ENCODE measurements at places on chromosomes 4 and X.

DNA sequence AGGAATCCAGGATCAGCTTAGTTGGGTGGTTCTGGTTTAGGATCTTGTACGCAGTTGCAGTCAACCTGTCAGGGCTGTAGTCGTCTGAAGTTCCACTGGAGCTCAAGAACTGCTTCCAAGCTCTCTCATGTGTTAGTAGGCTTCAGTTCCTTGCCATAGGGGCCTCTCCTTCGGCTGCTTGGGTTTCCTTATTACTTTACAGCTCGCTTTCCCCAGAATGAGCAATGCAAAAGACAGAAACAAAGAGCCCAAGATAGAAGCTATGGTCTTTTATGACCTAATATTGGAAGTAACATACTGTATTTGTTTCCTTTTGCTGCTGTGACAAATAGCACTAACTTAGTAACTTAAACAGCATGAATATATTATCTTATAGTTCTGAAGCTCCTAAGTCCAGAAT lies 51.7 kb downstream of the TIGD2 start:
- DNase-seq, result no peak

GRCh38 chrX:134542485-134542884 lies 82.5 kb downstream of the HPRT1 start:
- no peak for DNase-seq

GRCh38 chr4:173405840-173406606 lies 7.1 kb upstream of the SCRG1 start:
- DNase-seq, result no peak

DNA sequence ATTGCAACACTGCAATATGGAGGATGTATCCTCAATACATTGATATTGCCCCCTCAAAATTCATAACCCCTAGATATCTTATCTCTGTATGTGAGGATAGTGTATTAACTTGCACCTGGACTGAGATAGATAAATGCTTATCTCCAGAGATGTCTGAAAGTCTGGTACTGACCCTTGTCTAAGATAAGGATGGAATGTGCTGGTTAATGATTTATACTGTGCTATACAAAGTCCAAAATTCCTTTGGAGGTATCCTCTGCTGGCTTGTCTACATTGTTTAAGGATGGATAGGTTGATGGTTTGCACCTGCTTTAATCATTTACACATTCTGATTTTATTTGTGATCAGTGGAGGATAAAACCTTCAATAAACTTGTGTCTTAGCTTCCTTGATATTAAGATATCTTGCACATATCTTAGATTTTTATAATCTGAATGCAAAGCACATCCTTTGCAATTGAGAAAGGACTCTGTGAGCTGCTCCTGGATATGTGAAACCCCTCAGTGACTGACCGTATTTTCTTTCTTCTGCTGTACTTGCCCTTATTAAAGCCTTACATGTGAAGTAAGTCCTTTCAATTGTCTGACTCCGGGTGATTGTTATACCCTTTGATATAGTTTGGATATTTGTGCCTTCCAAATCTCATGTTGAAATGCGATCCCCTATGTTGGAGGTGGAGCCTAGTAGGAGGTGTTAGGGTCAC lies 430.3 kb upstream of the MAOA start:
- no peak for DNase-seq

- DNase-seq, result no peak
Observed at GRCh38 chr4:84481860-84482245, 17.2 kb downstream of the NKX6-1 start.

DNA sequence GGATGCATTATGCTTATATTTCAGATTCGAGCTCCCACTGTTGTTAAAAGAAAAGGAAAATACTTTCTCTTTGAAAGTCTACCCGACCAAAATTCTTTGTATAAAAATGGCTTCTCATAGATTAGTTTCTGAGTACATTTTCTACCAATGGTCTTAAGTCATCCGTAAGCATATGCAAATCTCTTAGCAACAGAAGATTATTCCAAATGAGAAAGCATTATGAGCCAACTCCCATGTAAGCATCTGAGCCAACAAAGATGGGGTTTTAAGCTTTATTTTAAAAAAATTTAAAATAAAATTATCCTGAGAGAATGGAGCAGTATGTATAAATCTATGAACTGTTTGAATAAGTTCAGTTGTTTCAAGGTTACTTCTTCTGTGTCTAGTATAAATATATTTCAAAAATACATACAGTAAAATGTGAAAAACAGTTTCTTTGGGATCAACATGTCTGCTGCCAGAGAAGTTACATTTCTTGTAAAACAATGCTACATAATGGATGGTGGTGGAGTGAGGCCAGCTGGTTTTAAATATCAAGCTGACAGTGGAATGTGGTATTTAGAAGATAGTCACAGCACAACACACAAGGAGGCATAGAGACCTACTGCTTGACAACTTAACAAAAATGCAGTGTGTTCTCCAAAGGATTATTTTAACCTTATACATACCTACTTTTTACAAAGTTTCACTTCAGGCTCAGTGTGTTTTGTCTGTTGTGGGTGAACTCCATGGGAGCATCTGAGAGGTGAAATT lies 199.5 kb upstream of the DIPK2B start:
- DNase-seq, result no peak

DNA sequence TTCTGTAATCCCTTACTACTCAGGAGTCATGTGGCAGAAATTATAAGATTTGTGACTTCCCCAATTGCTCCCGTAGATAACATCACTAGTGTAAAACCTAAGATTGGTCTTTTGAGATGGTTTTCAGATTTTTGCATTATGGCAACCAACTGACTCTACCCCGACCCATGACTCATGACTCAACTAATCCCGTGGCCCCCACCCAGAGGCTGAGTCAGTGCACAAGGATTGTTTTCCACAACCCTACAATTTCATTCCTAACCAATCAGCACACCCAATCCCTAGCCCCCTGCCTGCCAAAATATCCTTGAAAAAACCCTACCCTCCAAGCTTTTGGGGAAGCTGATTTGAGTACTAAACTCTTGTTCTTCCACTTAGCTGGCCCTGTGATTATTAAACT lies 109.4 kb upstream of the FAM9C start:
- DNase-seq, result no peak

DNA sequence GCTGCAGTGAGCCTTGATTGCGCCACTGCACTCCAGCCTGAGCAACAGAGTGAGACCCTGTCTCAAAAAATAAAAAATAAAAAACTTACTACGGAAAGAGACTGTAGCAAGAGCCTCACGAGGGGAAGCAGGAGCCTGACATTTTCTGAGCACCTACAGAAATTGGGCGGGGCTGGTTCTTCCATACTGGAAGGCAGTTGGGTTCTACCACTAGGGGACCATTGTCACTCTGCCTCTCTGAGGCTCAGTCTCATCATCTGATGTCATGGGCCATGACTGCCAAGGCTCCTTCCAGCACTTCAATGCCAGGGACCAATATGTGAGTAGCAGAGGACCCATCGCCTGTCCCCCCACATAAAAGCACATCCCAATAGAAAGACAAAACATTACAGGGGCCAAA lies 8.2 kb downstream of the SH3KBP1 start:
- no peak for DNase-seq

DNA sequence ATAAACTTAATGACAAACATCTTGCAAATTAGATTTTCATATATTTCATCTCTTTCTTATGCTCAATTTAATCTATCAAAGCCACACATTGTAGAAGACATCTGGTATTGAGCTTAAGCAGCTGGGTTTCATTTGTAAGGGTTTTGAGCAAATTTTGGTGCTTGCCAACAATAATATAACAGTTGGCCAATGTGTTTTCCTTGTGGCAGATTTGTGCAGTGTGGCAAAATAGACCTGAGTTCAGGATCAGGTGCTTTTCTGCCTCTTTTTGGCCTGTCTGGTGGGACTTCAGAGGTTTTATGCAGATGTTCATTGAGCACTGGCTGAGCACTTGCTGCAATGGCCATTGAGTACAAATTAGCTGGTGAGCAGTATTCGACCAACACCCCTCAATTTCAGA lies 301.9 kb downstream of the BMPR1B start:
- DNase-seq, result no peak

GRCh38 chrX:20620306-20620705 lies 353.6 kb upstream of the RPS6KA3 start:
- no peak for DNase-seq

DNA sequence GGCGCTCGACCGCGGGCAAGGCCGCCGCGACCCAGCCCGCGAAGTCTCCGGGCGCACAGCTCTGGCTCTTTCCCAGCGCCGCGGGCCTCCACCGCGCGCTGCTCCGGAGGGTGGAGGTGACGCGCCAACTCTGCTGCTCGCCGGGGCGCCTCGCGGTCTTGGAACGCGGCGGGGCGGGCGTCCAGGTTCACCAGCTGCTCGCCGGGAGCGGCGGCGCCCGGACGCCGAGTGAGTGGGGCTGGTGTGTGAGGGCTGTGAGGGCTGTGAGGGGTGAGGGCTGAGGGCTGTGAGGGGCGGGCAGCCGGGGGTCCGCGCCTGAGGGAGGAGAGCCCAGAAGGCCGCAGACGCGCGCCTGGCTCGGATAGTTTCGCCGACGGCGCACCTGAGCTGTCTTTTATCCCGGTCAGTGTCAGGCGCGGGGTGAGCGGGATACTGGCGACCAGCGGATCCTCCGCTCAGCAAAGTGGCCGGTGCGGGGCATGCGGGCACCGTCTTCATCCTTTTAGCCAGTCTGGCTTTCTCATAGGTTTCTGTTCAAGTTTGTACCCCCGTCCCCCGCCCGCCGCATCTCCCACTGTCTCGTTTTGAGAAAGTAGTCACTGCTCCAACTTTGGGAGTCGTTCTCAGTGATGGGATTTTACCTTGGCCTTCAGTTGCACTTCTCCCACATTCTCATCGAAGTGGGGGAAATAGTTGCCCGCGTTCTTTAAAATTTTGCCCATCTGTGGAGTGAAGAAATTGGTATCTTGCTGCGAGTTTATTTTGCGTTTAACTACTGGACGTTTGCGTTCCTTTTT lies 586 bp downstream of the HERC5 start:
- DNase-seq, result no peak

DNA sequence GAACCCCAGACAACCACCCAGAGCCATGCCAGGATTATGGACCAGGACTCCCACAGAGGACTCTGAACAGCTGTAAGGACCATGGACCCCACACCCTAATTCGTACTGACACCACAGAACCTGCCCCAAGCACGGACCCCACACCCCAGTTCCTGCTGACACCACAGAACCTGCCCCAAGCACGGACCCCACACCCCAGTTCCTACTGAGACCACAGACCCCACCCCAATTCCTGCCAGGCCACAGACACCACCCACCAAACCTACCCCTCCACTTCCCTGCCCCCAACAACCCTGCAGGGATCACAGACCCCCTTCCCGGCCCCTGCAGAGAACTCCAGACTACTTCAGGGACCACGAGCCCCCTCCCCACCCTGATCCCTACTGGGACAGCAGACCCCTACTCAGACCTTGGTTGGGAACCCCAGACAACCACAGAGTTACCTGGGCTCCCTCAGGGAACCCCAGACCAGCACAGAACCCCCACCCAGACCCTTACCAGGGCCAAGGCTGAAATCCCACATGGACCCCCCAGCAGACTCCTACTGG lies 1.4 kb upstream of the DHRSX start:
- no peak for DNase-seq

GRCh38 chrX:103584596-103584995 lies 719 bp upstream of the TCEAL4 start:
- no peak for DNase-seq

DNA sequence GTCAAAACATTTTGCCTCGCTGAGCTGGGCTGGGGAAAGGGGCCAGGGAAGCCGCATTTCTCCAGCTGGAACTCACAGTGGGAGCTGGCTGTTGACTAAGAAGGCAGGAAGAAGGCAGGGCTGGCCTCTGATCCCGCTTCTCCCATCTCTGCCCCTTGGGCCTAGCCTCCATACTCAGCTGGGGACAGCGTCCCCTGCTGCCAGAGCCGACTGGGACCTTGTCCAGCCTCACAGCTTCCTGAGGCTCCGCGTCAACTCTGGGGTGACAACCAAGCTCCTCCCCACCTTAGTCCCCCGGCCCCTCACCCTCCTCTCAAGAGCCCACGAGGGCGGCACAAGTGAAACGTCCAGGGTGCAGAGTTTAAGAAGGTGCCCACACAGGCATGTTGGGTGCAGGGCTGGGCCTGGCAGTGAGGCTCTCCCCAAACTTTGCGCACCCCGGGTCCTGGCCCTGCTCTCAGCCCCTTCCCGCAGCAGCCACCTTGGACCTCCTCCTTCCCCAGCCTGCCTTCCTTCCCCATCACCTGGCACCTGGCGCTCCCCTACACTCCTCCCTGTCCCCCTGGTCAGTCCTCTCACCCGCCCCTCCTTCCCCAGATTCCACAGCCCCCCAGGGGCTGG lies 100.8 kb downstream of the PSAPL1 start:
- DNase-seq, result no peak

DNA sequence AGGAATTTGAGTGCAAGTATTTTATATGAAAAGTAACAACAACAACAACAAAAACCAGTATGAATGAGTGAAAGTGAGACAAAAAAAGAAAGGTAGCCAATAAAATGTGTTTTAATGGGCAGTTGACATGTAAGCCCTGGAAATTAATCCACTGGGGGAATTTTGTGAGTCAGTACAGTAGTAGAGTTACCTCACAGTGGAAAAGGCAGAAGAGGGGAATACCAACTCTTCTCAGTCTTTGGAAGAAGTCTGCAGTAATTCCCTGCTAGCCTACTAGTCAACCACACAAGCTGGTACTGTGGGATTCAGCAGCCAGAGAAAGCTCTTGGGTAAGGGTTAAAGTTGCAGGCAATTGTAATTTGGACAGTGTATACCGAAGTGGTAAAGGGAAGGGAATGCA lies 76.3 kb upstream of the IL15 start:
- no peak for DNase-seq

DNA sequence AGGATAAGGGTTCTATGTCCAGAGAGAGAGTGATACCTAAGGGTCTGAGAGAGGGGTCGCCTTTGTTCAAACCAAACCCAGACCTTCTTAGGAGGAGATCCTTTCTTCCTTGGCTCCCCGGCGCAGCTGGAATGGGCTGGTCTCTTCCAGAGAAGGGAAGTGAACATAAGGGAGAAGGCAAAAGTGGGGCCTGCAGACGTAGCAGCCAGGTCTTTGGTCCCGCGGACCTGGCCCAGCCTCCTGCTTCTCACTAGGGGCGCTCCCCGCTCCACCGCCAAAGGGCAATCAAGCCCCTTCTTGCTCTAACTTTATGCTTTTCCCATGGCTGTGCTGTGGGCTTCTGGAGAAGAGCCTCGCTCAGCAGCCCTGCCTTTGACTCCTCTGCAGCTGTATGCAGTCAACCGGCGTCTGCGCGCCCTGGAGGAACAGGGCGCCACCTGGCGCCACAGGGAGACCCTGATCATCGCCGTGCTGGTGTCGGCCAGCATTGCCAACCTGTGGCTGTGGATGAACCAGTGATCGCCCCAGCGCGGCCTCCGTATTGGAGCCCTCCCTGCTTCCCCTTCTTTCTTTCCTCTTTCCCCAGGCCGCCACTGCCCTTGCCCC lies 6.5 kb downstream of the FATE1 start:
- no peak for DNase-seq

- no peak for DNase-seq
Observed at GRCh38 chr4:7371210-7371941, 63.4 kb downstream of the PSAPL1 start.

DNA sequence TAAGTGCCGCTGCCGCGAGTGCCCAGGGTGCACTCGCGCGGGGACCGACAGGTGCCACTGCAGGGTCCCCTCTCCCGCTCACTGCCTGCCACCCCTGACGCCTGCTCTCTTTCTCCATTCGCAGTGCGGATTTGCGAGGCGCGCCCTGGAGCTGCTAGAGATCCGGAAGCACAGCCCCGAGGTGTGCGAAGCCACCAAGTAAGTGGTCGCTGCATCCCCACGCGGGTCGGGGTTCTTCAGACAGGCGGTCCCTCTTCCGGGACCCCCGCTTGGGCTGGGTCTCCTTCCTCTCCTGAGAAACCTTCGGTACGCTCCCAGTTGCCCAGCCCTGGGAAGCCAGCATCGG lies 547 bp downstream of the GUCY1A1 start:
- DNase-seq, result no peak

GRCh38 chrX:134909261-134909660 lies 81.5 kb upstream of the SMIM10 start:
- DNase-seq, result no peak

Data from NCI-H526 treated with DMSO at 0.1 percent for 48 hours (cell line).